Foreskin keratinocyte (primary cell): ENCODE measurements at places on chromosomes 5 and 9. TPM values are rescaled to one million over a fixed set of nuclear protein-coding genes. Genes with fewer than 3 reads are reported as not detected.

CEL gene
- 0.34 and 0.67 TPM in 2 replicates for total RNA-seq

CDC42SE2 gene
- total RNA-seq, result 23.7 and 24.8 TPM in 2 replicates

C9 gene
- not detected in 2 replicates for total RNA-seq

MLLT3 gene
- 11.9 and 16.9 TPM in 2 replicates for total RNA-seq

EFNA5 gene
- 5.3 and 6.3 TPM in 2 replicates for total RNA-seq

AHRR gene
- total RNA-seq, result 0.18 and 0.31 TPM in 2 replicates

GPR151 gene
- total RNA-seq, result not detected in 2 replicates

OR1J2 gene
- not detected in 2 replicates for total RNA-seq

RNF183 gene
- total RNA-seq, result not detected in 2 replicates

PTGES gene
- total RNA-seq, result 5.2 and 7.1 TPM in 2 replicates

STK32A gene
- total RNA-seq, result under 0.01 TPM in 1 of 2 replicates, not detected in the other

GABRA6 gene
- total RNA-seq, result not detected in 2 replicates
